Myocyte (in vitro differentiated cells): ENCODE measurements at places on chromosomes 7 and 10.

DNA sequence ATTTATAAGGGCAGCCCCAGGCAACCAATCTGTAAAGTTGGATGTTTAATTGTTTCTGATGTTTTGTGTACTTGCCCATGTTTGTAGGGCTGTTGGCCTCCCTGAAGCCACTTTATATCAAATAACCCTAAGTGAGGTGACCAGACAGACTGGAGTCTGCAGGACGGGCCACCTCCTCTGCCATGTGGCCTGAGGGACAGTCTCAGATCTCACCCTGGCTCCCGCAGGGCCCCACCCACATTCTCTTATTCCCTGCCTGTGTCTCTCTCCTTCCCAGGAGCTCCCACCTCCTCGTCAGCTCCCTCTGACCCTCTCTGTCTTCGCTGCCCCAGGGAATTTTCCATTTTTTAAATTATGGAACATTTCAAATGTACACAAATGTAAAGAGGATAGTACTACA lies 9.5 kb upstream of the C10orf71 start:
- no peak for DNase-seq

GRCh38 chr10:71216751-71217265 lies 4.4 kb downstream of the UNC5B start:
- no peak for DNase-seq

DNA sequence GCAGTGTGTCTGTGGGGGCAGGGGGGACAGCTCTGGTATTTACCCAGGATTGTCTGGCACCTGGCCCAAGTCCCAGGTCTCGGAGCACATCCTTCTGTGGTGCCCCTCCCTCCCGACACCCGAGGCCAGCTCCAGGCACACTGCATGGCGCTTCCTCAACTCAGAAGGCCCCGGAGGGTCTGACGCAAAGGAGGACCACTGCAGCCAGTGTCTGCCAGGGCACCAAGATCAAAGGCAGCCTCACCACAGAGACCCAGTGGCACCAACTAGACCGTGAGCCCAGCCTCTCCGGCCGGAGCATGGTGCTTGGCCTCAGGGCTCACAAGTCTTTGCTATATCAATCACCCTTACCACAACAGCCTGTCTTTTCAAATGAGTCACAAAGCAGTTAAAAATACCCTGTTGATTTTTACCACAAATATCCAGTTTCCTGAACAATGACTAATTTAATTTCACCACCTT lies 99.3 kb upstream of the DDC start:
- DNase-seq = peak; percentile 85

DNA sequence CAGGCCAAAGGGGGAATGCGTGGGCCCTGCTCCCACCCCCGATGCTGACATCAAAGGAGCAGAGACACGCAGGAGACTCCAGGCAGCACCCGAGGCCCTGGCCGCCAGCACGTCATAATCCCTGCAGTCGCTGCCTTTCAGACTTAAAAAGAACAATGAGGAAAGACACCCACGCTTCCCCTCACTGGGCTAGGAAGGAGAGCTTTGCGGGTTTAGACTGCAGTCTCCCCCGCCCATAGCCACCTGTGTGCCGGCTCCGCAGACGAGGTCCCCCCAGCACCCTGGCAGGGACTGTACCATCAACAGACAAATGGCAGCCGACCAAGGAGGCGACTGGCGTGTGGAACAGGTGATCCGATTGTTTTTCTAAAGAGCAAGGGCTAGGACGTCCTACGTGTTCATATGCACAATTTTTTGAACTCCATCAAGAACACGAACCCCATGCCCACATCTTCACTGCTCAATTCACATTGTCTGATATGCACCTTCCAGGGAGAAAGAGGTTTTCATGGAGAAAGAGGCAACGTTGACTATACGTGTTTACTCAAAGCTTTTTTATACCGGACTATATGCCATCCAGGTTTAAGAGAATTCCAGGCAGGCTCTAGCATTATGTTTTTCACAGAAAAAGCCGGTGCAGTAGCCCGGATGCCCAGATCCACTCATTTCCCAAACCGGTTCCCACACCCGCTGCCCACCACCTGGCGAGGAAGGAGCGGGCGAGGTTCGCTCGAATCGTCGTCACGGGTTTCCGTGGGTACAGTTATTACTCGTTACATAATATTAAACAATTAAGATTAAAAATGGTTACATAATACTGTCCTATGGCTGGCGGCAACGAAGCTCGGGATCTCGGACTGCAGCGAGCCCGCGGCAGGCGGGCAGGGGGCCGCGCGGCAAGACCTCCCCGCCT lies 1.1 kb downstream of the GRB10 start:
- no peak for DNase-seq

DNA sequence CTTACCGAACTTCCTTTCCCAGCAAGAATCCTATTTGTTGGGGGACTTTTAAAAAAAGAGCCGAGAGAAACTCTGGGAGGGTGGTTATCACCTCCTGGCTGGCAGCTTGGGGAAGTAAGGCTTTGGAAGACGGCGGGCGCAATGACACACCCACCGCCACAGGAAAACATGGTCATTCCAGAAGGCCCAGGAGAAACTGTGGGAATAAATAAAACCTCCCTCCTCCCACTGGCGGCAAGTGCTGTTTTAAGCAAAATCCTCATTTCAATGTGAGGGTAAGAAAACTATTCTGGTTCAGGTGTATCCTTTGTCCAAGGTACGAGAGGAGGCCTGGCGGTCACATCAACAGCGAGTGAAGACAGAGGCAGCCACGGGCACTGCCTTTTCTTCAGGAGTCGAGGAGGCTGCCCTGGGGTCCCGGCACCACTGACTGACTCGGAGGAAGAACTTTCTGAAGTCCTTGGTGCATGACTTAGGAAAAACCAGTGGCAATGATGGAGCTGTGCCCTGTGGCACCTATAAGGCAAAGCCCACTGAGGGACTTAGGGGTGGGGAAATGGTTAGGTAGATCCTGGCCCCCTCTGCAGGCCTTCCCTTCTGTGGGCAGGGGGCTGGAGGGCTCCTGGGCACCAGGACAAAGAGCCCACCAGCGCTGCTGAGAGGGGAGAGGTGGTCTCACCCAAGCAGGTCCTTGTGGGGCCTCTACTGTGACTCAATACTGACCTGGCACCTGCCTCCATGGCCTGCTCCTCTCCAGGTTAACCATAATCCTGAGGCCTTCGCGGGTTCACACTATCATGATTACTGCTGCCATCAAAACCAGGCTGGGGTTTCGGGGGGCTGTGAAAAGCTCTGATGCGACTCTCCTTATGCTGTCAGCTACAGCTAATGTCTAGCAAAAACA lies 21.4 kb downstream of the DNAJB12 start:
- DNase-seq = no peak

GRCh38 chr10:78620985-78621799 lies 447.6 kb upstream of the ZMIZ1 start:
- no peak for DNase-seq

- no peak for DNase-seq
Measured at GRCh38 chr10:89163265-89163995, 43.7 kb downstream of the CH25H start.

DNA sequence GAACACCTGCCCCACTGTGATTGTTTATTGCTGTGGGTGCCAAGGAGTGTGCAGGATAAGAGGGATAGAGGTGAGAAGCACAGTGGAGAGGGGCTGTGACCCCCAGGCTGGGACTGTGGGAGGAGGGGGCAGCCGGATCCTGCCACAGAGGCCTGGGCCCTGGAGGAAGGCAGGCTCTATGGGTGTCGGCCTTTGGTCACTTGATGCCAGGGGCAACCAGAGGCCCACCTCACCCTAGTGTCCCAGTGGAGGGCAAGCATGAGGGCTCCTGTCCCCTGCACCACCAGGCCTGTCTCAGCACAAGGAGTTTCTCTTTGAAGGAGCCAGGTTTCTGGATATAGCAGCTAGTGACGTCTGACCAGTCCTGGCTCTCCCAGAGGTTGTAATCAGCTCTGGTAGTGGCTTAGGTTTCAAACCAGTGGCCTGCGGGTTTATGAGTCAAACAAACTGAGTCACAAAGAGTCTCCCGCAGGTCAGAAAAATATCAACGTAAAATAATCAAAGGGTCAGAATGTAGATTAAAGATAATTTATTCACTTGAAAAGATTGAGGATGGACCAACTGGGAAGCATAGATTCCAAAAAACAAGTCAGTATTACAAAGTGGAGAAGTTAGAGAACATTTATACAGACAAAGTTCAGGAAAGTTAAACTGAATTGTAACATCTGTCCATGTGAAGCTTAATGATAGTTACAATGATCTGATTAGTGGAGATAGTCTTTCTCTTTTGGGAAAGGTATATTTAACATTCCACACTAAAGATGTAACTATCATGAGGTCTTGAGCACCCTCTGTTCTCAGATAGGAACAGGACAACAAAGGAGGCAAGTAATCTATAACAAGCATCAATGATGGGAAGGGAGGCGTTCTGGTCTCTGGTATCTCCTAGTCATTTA lies 37.2 kb upstream of the ZNF488 start:
- peak; percentile 78 for DNase-seq

- peak; percentile 73 for DNase-seq
Measured at GRCh38 chr10:91587710-91588638, 44.9 kb downstream of the PPP1R3C start.
